ENCODE measurements at places on chromosomes 6 and 20.

- no peak for DNase-seq
Measured at GRCh38 chr6:132252113-132252512, 149.2 kb downstream of the MOXD1 start.

DNA sequence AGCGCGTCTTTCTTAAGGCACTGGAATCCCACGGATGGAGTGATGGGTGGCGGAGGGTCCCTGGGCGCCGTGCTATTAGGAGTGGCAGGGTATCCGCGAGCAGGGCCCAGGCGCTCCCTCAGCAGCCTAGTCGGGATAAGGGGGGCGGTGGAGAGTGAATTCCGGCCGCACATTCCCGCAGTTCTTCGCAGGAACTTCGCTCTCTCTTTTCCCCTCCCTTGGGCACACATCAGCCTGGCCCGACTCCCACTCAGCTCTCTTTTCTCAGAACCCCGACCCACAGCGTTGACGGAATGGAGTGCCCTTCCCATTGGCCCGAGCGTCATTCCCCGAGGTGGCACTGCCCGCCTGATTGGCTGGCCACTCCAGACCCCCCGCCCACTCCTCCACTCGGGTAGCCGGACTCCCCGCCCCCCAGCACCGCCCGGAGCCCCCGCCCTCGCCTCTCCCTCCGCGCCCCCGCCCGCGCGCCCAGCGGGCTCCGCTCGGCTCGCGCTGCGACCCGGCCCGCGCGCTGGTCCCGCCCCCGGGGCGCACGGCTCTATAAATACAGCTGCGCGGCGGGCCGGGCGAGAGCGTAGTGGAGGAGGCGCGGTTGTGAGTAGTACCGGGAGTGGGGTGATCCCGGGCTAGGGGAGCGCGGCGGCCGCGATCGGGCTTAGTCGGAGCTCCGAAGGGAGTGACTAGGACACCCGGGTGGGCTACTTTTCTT, at the start of gene ID4:
TSS of gene ID4 (plus strand) at position 572 of the 712 bp plus-strand sequence. CDS start 385 bp downstream, outside the sequence.
- no peak for DNase-seq

GRCh38 chr20:57661746-57662455, 41.7 kb upstream of the ZBP1 start:
- peak; percentile 2 for DNase-seq

GRCh38 chr6:114955363-114955762, 612.5 kb upstream of the HS3ST5 start:
- no peak for DNase-seq

GRCh38 chr6:50600280-50600679, 113.0 kb upstream of the TFAP2D start:
- DNase-seq, result no peak

- DNase-seq, result peak; percentile 15
Measured at GRCh38 chr6:32941214-32941768, 463 bp upstream of the HLA-DMB start.

DNA sequence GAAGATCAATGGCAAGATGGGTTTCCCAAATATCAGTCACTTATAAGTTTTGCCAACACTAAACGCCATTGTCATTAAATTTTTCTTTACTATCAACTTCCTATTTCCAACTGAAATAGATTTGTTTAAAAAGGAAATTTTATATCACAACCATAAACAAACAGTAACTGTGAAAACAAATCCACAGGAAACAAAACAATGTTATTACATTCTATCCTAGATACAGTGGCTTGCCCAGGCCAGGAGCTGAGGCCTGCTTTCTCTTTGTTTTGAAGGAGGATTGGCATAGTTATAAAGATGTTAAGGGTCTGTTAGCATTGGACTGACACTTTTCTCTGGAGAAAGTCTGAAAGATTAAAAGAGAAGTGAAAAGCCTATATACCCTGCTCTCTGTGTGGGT, 24.9 kb downstream of the PPP1R16B start:
- no peak for DNase-seq

DNA sequence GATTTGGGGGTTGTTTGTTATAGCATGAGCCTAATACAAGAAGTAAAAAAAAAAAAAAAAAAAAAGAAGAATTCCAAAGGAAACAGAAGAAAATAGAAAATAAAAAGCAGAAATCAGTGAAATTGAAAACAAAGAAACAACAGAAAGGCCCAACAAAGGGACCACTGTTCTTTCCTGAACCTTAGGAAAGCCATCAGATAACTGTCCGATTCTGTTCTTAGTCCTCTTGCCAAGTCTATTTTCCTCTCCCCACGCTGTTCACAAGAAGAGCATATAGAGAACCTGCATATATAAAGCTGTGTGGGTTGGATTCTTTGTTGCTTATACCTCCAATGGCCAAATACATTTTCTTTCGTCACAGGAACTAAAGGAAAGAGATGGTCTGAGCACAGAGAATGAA, 38.0 kb upstream of the IPCEF1 start:
- no peak for DNase-seq

GRCh38 chr6:80433010-80433672, 326.7 kb downstream of the BCKDHB start:
- DNase-seq, result no peak

DNA sequence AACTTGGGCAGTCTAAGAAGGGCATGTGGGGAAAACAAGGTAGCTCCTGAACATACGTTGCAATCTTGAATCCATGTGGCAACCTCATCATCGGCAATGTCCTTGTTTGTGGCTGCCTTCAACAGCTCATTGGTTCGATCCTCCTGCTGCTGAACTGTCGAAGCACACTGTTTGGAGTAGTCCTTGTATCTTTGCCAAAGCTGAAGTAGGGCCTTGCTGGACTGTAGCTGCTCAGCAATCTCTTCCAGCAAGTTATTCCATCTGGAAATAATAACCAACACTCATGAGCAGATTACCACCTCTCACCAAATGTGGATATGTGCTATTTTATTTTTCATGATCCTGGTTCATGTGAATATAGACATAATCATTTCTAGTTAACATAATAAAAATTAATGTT, 413.3 kb downstream of the ESR1 start:
- DNase-seq, result no peak

DNA sequence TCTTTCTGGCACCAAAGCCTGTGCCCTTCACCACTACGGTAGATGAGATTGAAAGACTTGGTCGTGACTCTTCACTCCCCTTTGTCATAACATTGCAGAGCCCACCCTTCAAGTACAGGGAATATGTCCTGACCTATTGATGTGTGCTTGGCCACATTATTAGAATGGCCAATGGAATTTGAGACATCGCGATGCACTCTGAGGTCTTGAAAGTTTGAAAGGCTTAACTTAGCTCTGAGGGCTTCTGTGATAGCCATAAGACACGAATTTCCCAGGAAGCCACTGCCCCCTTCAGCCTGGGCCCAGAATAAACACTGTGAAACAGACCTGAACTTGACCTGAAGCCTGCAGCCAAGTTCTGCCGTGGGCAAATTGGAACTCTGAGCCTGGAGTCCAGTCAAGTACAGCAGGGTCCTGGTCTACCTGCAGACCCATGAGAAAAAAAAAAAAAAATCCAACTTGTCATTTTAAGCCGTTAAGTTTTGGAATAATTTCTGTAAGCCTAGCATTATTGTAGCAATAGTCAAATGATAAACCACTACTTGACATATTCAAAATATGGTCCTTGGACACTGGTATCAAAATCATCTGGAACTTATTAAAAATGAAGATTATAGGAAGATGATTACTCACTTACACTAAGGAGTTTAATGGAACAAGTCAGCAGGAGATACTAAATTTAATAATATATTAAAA, 36.9 kb upstream of the TRAF3IP2 start:
- DNase-seq, result no peak

DNA sequence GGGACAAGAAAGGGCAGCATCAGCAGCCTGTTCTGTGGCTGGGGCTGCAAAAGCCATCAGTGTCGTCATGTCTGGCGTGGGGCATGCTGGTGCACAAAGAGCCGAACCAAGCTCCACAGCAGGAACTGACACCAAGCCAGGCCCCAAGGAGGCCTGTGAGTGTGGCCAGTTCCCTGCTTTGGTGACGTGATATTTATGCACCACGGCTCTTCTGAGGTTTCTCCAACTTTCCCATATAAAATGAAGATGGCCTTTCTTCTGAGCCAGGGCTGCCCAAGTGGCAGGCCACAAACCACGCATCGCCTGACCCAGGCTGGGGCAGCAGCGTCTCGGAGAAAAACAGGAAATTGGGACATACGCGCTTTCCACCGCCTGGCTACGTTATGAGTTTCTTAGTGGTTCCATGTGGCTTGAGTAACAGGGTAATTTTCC, 109.9 kb downstream of the RIN2 start:
- DNase-seq, result no peak

GRCh38 chr6:169247419-169247818, 6.2 kb downstream of the THBS2 start:
- DNase-seq, result no peak

GRCh38 chr6:13284646-13285045, 43.7 kb downstream of the TBC1D7 start:
- no peak for DNase-seq

DNA sequence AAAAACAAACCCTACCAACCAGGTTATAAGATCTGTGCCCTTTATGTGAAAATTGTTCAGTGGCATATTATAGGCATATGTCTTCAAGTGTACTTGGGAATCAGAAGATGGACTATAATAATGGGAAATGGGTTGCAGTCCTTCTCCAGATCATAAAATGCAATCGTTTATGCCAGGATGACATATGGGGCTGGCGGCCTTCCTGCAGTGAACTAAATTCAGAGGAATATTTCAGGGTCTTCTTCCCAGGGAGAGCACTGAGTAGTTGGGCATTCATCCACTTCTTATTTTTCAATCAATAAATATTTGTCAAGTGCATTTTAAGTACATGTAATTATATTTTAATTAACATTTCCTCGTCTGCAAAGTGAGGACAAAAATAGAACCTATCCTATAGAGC, 176.2 kb upstream of the CNR1 start:
- DNase-seq, result no peak

GRCh38 chr6:7184502-7184901, 76.7 kb downstream of the RREB1 start:
- DNase-seq, result no peak

DNA sequence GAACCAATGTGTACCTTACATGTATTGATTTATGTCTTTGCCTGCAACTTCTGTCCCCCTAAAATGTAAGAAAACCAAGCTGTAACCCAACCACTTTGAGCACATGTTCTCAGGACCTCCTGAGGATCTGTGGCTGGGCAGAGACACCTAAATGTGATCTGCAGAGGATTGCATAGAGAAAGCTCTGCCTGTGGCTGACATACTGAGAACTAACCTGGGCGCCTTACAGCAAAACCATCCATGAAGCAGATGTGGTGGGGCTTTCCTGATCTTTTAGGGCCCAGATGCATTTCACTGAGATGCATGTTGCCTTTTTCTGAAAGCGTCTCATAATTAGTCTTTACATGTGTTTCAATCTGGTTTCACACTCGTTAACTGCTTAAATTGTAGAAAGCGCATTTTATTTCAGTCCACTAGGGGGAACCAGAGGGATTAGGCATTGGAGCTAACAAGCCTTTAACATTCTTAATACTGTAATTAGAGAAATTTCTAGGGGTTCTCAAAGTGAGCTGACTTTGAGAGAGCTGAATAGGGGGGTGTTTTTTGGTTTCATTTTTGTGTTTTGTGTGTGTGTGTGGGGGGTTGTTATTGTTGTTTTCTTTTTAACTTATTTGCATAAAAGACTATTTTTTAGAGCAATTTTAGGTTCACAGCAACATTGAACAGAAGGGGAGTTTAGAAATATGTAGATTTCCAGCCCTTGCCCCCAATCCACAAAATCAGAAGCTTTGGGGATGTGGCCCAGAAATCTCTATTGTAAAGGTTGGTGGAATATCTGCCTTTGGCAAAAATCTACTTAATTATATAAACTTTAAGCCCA, 50.9 kb upstream of the FAM184A start:
- no peak for DNase-seq
